Posterior cingulate gyrus (tissue), 11 donors: ENCODE measurements at places on chromosomes 1 and 21.
A peak's percentile ranks its signal among the peaks of the same experiment; 100 is the strongest.

- no peak for DNase-seq
These were observed 524.4 kb downstream of the DPYD start for GRCh38 chr1:97396463-97396862.

DNA sequence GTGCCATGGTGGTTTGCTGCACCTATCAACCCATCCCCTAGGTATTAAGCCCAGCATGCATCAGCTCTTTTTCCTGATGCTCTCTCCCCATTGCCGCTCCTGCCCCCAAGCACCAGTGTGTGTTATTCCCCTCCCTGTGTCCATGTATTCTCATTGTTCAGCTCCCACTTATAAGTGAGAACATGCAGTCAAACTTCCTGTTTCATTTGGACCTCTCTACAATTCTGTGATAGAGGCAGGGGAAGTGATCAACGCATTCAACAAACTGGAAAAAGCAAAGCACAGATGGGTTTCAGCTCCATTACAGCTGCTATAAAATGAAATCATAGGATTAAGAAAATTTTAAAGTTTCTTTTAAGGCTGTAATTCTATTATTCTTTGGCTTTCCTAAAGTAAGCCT lies 23.3 kb upstream of the CD55 start:
- DNase-seq, result no peak

DNA sequence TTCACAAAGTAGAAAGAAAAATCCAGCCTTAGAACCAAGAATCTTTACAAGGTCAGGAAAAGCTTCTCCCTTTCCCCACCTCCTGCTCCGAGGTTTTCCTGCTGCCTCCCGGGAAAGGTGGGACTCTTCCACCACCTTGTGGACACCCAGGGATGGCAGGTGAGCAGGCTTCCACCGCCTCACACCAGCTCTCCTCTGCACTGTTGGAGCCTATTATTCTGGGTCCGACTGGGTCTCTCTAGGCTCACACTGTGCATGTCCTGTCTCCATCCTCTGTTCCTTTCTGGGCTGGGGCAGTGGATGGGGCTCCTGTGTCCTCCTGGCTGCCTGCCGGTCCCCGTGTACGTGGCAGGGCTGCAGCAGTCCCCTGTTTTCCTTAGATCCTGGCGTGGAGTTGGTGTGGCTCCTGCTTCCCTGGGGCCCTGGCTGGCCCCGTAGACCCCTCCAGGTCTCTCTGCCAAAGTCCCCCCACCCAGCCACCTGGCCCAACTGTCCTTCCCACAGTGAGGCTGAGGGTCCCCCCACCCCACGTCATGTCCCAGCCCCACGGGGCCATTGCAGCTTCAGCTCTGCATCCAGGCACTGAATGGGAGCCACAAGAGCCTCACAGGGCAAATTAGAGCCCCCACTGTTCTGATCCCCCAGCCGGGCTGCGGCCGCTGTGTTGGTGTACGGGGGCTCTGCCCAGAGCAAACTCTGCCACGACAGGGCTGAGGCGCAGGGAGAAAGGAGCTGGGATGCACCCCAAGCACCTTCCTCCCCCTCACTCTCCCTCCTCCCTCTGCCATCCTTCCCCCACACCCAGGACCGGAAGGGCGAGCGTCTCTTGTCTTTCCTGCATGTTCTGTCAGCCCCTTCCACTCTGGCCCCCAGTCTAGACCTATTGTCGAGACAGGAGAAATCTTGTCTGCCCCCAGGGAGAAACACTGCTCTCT lies 3.3 kb upstream of the SLC45A1 start:
- peak; percentile 65 for DNase-seq

- no peak for DNase-seq
These were observed 151.0 kb downstream of the ST6GALNAC5 start for GRCh38 chr1:77018311-77018710.

DNA sequence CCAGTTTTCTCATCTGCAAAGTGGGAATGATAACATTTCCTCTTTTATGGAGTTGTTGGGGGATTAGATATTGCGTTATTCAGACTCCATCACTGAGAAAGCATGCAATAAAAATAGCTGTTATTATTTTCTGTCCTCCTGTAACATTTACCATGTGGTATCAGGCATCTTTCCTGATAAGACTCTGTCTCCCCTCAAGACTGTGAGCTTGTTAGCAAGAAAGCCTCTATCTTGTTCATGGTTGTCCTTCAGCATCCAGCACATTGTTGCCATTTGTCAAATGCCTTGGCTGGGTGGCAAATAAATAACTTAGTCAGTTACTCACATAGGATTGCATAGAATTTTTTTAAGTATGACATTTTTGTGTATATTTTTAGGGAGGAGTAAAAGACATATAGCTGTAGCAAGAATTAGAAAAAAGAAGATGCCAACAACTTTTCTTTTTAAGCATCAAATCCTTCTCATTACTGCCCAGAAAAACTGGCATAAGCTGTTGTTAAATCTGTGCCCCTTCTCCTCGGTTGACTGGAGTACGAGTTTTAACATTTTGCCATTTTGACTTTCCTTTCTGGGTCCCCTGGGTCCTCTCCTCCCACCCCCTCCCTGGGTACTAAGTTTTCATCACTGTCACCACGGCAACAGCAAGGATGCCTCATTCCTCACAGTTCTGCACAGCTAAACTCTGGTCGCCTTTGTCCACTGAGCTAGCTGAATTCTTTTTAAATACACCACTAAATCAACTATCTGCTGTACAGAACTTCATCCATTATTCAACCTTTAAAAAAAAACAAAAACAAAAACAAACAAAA lies 1.0 kb upstream of the JAM2 start:
- no peak for DNase-seq

- no peak for DNase-seq
These were observed 47.6 kb downstream of the B3GALT5 start for GRCh38 chr21:39660191-39660980.

GRCh38 chr1:84260852-84261518 lies 40.5 kb upstream of the SAMD13 start:
- DNase-seq, result no peak

DNA sequence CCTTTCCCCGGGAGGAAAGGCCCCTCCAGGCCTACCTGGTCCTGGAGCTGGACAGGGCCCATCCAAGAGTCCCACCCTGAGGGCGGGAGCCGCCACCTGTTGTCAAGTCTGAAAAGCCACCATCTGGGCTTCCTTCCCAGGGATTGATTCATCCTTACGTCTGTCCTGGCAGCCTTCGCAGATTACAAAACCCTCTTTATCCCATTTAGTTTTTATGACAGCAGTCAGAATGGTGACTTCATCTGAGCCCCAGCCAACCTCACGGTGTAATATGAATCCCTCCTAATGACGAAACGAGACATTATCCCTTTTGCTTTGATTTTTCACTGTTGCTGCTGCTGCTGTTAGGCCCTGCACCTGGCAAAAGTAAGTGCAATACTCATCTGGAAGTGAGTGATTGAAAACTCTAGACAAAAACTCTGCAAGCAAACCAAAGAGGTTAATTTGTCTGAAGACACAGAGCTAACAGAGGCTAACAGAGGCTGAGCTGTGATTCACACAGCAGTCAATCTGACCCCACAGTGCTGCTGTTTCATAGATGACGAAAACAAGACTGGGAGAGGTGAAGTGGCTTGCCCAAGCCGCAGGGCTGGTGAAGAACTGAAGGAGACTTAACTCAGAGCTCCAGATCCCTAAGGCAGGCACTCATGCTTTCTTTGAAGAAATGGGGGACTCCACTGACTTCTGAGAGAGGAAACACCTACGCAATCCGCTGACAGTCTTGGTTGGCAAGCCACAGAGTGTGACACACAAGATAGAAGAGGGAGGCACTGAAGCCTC lies 30.0 kb upstream of the S100A7 start:
- peak; percentile 29 for DNase-seq

DNA sequence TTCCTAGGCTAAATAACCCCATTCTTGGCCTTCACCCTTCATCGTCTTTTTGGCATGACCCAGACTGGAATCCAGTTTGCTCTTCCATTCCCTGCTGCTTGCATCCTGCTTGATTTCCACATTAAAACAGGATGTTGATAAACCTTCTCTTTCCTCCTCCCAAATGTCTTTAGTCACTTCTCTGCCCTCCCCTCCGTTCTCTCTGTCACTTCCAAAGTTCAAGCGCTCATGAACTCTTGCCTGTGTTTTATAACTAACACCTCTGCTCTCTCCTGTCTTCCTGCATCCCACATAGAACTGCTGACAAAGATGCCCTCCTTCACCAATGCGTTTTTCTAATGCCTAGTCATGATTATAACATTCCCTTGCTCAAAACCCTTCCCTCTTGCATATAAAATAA lies 65.6 kb upstream of the SLC44A3 start:
- DNase-seq, result no peak

GRCh38 chr1:165875604-165876003 lies 48.2 kb downstream of the UCK2 start:
- DNase-seq, result no peak

GRCh38 chr21:18155508-18156193 lies 89.0 kb upstream of the CHODL start:
- no peak for DNase-seq

DNA sequence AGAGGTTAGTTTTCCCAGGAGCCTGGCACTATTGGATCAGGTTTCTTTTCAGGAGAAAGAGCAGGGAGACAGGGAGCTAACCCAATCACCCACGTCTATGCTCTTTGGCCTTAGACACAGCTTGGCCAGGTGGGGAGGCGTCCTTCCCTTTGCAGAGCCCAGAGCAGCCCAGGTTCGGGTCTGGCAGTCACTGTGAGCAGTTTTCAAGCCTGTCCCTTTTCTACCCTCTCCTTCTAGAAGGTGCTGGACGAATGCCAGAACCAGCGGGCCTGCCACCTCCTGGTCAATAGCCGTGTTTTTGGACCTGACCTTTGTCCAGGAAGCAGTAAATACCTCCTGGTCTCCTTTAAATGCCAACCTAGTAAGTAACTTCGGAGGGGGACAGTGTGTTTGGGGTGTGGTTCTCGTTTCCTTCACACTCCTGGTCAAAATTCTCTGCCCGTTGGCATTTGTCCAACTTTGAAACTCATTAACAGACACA lies 44.9 kb downstream of the EVA1C start:
- peak; percentile 19 for DNase-seq

- DNase-seq, result no peak
These were observed 76.3 kb upstream of the SLC44A3 start for GRCh38 chr1:94743862-94744261.

- no peak for DNase-seq
These were observed 40.3 kb downstream of the LRRC8C start for GRCh38 chr1:89673251-89673650.

- DNase-seq, result no peak
These were observed 125.1 kb downstream of the MRPS6 start for GRCh38 chr21:34198231-34199120.

GRCh38 chr1:168643152-168643551 lies 66.7 kb downstream of the XCL1 start:
- DNase-seq, result no peak

DNA sequence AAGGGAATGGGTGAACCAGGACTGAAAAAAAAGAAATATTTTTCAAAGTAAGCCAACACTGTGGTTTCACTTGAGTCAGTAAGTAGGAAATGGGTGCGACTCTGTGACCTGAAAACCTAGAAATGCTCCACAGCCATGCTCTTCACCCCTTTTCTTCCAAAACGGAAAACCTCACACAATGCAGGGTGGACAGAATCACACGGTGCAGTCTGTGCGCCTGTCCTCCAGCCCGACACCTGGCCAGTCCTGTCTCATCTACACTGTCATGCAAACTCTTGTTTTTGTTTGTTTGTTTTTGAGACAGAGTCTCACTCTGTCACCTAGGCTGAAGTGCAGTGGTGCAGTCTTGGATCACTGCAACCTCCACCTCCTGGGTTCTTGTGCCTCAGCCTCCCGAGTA lies 53.3 kb downstream of the B3GALT5 start:
- DNase-seq, result no peak

DNA sequence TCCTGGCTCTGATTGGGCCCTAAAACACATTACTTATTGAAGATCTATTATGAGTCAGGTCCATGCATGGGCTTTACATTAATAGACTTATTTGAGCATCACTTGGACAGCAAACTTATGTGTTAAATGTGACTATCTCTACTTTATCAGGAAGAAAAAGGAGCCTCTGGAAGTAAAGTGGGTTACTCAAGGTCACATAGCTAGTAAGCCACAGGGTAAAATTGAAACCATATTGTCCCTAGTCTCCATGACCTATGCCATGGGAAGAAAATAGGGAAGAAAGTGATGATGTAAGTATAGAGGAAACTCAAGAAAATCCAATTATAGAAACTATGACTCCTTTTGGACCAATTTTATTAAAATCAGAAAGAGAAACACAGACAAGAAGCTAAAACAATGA lies 555.3 kb downstream of the NUF2 start:
- no peak for DNase-seq

DNA sequence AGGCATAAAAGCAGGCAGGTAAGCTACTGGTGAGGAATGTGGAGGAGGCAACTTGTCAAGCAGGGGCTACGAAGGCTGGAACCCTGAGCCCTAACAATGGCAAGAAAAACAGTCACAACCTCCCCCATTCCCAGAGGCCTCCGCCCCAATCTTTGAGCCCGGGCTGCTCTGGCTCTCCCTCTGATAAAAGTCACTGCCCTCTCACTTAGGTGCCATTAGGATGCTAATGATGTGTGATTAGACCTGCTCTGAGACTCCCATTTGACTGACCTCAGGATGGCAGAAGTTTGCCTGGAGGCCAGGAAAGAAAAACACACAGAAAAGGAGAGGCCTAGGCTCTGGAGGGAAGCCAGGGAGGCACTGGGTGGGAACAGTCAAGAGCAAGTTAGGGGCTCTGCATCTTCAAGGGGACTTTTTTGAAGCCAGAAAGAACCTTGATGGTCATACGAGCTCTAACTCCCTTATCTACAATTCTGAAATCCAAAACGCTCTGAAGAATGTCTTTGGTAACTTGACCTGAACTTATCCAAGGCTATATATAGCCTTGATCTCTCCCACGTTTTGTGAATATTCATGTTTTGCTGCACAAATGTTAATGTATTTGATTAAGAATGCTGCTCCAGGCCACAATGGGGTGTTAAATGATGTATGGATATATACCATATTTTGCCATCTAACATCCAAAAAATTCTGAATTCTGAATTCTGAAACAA lies 98.9 kb downstream of the TRABD2B start:
- no peak for DNase-seq

DNA sequence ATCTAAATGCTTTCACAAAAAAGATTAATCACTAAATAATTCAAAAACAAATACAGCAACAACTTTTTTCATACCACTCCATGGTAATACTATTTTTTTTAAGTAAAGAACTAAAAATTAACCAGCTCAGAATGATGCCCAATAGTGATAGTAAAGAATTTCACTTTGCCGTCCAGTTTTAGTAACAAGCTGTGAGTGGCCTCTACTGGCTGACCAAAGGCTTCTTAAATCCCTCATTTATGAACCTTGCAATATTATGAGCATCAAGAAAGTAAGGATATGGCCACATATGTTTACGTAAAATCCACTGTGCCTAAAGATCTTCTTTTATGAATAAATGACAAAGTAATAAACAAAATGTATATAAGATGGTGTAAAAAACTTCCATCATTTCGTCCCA lies 108.6 kb downstream of the GPATCH2 start:
- no peak for DNase-seq
